Activated T-helper 1 cell treated with Interleukin-2 at 50 U/mL for 16 hours (primary cell): ENCODE measurements at places on chromosomes 7 and 10.

GRCh38 chr10:78357141-78358063, 323.7 kb downstream of the RPS24 start:
- DNase-seq = no peak

GRCh38 chr10:85995791-85996190, 370.8 kb downstream of the GRID1 start:
- DNase-seq = no peak

DNA sequence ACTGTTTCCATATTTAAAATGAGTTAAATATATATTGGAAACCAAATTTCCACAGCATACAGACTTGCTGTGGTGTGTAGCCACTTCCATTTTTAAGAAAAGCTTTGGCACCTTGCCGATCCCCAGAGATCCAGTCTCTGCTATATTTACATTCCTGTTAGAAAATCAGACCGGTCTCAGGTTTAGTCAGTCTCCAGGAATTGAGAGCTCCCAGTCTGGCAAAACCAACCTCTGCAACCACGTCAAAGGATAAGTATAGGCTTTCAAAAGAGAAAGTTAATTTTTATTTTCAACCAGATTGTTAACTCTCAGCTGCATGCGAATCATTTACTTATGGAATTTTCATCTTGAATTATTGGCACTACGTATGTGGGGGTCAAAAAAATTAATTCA, 28.2 kb downstream of the PUS7 start:
- DNase-seq = no peak

- DNase-seq = no peak
Observed at GRCh38 chr10:24891823-24892222, 60.6 kb downstream of the PRTFDC1 start.

- no peak for DNase-seq
Observed at GRCh38 chr7:91883676-91884362, 3.3 kb upstream of the MTERF1 start.

DNA sequence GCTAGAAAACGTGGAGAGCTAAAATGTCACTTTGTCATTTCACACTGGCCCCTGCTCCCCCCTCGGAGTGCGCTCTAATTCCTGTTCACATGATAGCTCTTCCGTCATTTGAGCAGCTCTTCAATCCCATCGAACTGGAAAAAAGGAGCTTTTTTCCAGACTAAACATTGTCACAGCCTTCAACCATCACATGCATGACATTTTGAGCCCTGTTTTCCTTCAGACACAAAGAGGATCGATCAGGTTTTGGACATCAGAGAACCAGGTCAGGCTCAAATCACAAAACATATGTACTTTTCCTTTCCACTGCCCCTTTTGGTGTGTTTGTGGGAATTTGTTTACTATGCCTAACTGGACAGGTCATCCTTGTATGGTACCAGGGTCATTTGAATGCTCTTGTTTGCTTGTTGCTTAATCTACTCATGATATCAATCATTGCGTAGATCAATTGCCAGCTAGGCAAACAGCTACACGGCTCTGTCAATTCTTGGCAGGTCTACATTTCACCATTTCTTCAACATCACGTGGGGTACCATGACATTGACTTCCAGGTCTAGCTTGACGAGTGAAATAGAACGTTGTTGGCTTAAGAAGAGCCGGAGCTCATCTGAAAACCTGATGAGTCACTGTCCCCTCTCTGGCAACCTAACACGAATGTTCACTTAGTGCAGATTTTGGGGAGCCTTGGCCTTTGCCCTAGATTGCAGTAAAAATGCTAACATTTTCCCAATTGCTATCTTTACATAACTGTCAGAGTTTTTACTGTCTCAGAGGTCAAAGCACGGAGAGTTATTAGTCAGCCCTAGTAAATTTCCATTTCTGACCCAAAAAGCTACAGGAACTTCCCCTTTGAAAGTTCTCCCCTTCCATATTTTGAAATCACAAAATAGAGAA, 87.3 kb downstream of the LYZL2 start:
- DNase-seq = no peak

DNA sequence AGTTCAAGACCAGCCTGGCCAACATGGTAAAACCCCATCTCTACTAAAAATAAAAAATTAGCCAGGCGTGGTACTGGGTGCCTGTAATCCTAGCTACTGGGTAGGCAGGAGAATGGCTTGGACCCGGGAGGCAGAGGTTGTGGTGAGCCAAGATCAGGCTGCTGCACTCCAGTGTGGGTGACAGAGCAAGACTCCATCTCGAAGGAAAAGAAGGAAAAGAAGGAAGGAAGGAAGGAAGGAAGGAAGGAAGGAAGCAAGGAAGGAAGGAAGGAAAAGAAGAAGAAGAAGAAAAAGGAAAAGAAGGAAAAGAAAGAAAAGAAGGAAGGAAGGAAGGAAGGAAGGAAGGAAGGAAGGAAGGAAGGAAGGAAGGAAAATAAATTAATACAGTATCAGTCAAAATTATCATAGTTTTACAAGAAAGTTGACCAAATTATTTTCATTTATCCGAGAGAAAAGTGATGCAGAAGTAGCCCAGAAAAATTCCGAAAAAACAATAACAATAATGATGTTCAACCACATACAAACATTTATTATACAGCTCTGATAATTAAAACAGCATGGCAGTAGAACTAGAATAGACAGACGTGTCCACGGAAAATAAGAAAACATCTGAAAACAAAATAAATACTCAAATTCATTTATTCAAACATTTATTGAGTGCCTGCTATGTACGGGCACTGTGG, 292.4 kb upstream of the MKLN1 start:
- DNase-seq = no peak

- DNase-seq = no peak
Observed at GRCh38 chr10:33274096-33274785, 60.2 kb downstream of the NRP1 start.

GRCh38 chr7:119514326-119514725, 758.6 kb upstream of the KCND2 start:
- no peak for DNase-seq

- peak; percentile 40 for DNase-seq
Observed at GRCh38 chr10:110860576-110861241, 11.0 kb upstream of the PDCD4 start.

GRCh38 chr10:42926843-42927242, 144.2 kb downstream of the BMS1 start:
- no peak for DNase-seq

GRCh38 chr10:67697724-67698131, 1.7 kb upstream of the CTNNA3 start:
- DNase-seq = no peak

- DNase-seq = no peak
Observed at GRCh38 chr7:95609277-95609971, 13.1 kb upstream of the PDK4 start.

GRCh38 chr10:72310636-72311035, 36.9 kb downstream of the DDIT4 start:
- DNase-seq = no peak

GRCh38 chr10:77965294-77965693, 38.7 kb upstream of the DLG5 start:
- no peak for DNase-seq

DNA sequence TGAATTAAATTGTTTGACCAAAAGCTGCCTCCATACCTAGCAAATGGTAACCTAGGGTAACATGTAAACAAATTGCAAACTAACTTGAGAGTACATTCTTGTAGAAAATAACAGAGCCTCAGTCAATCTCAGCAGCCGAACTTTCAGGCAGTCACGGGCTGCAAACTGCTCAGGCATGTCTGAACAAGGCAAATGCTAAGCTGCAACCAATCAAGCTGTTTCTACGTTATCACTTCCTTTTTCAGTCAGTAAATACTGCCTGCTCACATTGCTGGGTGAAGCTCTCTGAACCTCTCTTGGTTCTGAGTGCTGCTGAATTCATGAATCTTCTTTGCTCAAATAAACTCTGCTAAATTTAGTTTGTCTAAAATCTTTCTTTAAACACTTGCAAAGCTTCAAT, 1212.4 kb downstream of the SORCS1 start:
- DNase-seq = no peak

DNA sequence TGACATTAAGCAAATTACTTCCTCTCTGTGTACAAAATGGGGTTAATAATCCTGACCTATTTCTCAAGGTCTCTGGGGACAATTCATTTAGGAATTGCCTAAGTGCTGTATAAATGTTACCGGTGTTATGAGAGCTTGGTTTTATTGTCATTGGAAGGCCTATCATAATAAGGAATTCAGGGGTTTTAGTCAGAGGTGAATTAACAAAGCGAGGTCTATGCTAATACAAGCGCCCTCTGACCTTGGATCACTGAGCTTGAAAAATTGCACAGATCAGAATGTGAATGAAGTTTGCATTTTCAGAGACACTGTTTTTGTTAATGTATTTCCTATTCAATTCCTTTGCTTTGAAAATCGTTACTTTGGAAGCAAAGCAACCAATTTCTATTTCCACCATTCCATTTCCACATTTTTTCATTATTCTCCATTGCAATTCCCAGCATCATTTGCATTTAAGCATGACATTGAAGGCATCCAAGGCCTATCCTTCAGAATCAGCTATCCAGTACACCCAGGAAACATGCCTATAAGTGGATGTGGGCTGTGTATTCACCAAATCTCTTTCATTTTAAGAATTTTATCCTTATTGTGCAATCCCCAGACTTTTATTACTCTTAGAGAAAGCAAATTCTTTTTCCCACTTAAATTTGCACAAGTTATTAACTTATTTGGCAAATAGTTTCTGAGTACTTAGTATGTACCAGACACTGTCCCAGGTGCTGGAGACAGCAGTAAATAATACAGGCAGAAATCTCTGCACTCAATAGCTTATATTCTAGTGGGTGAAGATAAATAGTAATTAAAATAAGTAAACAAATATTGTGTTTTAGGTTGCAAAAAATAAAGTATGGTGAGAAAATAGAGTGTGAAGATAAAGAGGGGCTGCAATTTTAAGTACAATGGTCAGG, 133.1 kb downstream of the NRCAM start:
- DNase-seq = no peak

DNA sequence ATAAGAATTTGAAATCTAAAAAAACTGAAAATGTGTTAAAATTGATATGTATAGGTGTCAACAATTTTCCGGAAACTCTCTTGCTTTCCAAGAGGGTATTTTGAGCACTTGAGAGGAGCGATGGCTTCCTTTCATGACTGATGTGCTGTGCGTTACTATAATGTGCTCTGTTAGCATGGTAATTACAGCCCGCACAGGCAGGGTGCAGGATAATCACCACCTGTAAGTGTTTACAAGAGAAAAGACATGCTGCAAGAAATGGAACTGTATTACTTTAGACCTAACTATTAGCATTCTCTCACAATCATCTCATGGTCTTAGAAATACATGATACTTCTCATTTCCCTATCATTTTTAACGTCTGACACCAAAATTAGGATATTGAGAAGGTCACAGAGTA, 92.4 kb upstream of the ADARB2 start:
- DNase-seq = no peak
